Vagina (tissue), 2 donors: ENCODE measurements at places on chromosomes 4 and X.

DNA sequence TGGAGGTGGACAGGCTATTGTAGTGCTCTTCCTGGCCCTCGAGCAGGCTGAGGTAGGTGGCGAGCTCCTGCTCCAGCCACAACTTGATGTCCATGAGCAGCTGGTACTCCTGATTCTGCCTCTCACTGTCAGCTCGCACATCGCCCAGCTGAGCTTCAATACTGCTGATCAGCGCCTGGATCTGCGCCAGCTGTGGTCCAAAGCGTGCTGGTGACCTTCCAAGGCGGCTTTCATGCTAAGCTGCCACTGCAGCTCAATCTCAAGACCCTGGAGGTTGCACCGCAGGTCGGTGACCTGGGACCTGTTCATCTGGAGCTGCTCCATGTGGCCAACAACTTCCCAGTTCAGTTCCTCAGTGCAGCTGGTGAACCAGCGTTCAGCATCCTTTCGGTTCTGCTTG is 31.2 kb downstream of the LRIT3 start:
- no peak for DNase-seq

DNA sequence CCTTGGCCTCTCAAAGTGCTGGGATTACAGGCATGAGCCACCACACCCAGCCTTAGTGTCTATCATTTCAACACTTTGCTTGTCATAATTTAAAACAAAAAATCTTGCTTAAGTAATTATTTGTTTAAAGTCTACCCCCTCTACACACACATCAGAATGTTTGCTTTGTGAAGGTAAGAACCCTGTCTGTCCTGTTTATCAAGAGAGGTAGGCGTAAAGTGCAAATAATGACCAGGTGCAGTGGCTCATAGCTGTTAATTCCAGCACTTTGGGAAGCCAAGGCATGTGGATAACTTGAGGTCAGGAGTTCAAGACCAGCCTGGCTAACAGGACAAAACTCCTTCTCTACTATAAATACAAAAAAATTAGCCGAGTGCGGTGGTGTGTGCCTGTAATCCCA is 326.7 kb upstream of the CLNK start:
- no peak for DNase-seq

DNA sequence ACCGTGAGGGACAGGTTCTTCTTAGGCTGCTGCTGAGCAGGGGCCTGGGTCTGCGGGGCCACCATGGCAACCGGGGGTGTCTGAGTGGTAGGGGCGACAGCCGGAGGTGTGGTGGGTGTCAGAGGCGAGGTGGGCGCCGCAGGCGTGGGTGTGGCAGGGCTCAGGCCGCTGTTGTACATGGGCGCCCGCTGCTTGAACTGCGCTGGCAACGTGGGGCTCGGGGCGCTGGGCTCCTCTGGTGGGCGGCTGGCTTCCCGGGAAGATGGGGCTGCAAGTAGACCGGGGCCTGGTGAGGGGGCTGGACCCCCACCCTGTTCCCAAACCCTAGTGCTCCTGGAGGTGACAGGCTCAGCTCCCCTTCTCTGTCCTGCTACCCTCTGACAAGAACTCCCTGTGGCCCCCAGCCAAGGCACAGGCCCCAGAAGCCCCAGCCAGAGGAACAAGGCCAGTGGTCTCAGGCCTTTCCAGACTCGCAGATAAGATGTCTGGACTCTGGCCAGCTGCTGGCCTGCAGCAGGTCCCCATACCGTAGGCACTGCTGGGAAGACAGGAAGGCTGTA is 24.8 kb downstream of the NELFA start:
- DNase-seq: no peak

- DNase-seq: no peak
Measured at GRCh38 chr4:153530284-153530999, 64.3 kb downstream of the TMEM131L start.

GRCh38 chrX:4181782-4182407 is 468.4 kb upstream of the PRKX start:
- DNase-seq: no peak

- DNase-seq: no peak
Measured at GRCh38 chr4:10204401-10205058, 87.9 kb upstream of the WDR1 start.

GRCh38 chrX:31449965-31450364 is 378.1 kb upstream of the FTHL17 start:
- DNase-seq: no peak

DNA sequence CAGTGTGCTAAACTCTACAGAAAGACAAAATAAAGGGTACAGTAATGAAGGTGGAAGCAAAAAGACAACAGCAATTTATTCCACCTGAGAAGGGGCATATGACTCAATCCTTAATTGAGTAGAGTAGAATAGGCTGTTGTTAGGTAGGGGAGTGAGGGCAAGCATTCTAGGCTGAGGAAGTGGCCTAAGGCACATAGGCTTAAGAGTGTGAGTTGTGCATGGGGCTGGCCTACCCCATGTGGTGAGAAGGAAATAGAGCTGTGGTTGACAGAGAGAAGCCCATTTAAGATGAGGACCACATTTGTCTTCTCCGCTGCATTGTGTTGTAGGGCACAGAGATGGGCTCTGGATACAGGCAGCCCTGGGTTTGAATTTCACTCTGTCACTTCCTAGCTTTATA is 3.4 kb upstream of the ZCCHC18 start:
- no peak for DNase-seq

DNA sequence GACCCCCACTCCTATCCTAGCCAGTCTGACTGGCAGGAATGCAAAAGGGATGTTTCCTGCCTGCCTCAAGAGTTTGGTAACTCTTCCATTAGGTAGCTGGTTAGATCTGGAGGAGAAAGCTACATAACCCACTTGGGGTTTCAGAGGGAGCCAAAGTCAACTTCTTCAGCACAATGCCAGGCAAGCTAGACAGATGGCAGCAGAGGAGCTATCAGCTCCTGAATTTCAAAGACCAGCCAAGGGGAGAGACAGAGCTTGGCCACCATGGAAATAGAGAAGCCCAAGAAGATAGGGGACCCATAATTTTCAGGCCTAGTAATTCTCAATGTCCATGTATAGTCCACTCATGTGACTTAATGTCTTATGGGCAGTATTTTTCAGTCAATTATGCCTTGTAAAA is 56.4 kb downstream of the PGRMC1 start:
- no peak for DNase-seq
